Stimulated activated CD8-positive, alpha-beta memory T cell treated with anti-CD3 and anti-CD28 coated beads, Interleukin-7, amount 100 ng/mL, for 24 hours (primary cell): ENCODE measurements at places on chromosomes 13 and 19.

GRCh38 chr13:74625541-74625940 lies 491.3 kb upstream of the KLF12 start:
- DNase-seq = no peak

DNA sequence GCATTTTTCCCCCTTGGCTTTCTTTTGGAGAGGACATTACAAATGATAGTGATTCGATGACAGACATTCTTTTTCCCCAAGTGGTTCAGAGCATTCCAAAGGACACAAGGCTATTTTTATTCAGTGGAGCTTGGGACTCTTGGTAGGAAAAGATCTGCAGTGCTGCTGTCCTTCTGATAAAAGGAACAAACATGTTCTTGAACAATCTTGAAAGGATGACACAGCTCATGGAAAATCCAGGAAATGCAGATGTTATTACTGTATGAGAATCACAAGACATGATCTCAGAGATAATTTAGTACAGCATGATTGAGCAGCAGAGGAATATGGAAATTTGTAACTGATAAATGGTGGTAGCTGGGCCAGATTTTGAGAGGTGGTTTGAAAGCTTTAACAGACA lies 96.2 kb upstream of the RFC3 start:
- DNase-seq = no peak

DNA sequence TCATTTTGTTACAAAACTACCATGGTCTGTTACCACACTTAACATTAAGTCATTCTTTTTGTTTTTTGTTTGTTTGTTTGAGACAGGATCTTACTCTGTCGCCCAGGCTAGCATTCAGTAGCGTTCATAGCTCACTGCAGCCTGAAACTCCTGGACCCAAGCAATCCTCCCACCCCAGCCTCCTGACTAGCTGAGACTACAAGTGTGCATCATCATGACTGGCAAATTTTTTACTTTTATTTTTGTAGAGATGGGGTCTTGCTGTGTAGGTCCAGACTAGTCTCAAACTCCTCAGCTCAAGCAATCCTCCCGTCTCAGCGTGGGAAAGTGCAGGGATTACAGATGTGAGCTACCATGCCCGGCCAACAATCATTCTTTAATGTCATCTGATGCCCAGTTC lies 3.3 kb downstream of the ALDH16A1 start:
- no peak for DNase-seq

DNA sequence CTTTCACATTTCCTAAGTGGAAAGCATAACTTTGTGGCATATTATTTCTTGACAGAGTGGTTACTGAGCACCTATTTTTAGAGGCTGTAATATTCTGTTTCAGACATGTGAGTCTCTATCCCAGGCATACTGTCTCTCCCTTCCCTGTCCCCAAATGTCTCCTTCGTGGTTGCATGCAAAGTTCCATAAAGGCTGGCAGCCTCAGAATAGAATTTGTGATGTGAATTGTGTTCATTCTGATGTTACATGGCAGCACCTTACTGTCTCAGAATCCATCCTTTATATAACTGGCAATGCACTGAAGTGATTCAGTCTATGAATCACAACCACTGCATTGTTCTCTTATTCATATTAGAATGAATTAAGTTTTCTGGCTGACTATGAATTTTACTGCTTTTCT lies 89.0 kb upstream of the SLC7A1 start:
- no peak for DNase-seq

DNA sequence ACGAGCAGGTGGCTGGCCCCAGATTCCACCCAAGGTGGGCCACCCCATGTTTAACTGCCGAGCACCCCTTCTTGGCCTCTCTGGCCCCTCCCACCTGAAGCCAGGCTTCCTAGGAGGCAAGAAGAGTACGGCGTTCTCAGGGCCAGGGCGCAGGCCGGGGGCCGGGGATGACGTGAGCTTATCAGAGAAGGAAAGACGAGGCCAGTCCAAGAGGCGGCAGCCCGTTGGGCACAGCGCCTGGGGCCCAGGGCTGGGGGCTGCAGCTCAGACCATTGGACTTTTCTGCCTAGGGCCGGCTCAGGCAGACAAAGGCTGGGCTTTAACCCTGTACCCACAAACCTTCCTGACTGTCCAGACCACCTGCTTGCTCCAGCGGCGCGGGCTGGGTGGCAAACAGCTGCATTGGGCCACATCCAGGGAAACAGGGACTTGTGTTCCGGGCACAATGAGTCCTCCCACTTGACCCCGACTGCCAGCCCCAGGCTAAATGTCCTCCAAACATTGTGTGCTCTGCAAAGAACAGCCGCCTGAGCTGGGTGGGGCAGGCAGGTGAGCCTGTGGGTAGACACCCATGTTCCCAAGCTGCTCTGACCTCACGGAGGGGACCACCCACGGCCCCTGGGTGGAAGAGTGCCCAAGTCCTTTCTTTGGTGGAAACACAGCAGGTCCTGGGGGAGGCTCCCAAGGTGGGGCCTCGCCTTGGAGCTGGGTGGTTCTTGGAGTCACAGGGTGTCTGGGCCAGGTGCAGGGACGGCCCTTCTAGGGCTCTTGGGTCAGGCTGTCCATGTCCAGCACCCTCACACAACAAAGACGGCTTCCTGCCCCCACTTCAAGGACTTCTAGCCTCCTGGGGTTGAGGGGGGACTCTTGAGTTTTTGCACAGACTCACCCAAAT lies 21.9 kb downstream of the COMP start:
- DNase-seq = no peak

- DNase-seq = no peak
Observed at GRCh38 chr13:102277286-102277685, 124.6 kb downstream of the FGF14 start.

DNA sequence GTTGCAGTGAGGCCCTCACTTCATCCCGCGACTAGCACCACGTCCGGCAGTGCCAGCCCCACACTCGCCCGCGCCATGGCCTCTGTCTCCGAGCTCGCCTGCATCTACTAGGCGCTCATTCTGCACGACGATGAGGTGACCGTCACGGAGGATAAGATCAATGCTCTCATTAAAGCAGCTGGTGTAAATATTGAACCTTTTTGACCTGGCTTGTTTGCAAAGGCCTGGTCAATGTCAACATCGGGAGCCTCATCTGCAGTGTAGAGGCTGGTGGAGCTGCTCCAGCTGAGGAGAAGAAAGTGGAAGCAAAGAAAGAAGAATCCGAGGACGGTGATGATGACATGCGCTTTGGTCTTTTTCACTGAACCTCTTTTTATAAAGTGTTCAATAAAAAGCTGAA lies 48.6 kb downstream of the NLRP12 start:
- DNase-seq = no peak

GRCh38 chr13:25978961-25979360 lies 72.9 kb downstream of the SHISA2 start:
- DNase-seq = no peak

GRCh38 chr13:99323488-99323887 lies 16.3 kb upstream of the GPR183 start:
- no peak for DNase-seq

- no peak for DNase-seq
Observed at GRCh38 chr13:114151565-114152284, 19.3 kb upstream of the RASA3 start.

- no peak for DNase-seq
Observed at GRCh38 chr19:38317104-38317612, 1.4 kb upstream of the YIF1B start.

DNA sequence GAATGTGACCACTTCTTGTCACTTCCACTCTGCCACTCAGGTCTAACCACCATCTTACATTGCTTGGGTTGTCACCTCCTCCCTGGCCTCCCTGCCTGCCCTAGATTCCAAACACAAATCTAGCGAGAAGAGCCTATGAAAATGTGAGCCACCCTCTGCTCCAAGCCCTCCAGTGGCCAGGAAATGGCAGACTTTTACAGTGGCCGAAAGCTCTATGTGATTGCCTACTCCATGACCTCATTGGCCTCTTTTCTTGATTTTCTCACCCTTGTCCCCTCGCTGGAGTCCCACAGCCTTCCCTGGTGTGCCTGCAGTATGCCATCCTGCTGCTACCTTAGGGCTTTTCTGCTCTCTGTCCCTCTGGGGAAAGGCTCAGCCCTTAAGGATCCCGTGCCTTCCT lies 84.2 kb downstream of the LRCH1 start:
- no peak for DNase-seq
